ENCODE measurements at places on chromosomes 7 and 10.
A peak's percentile ranks its signal among the peaks of the same experiment; 100 is the strongest.

- DNase-seq: no peak
Observed at GRCh38 chr10:856416-857157, 74.9 kb downstream of the LARP4B start.

- no peak for DNase-seq
Observed at GRCh38 chr10:126090911-126091728, 194.8 kb downstream of the FANK1 start.

- no peak for DNase-seq
Observed at GRCh38 chr7:122847871-122848473, 38.3 kb downstream of the CADPS2 start.

GRCh38 chr7:25240896-25241295 lies 12.6 kb upstream of the NPVF start:
- no peak for DNase-seq

DNA sequence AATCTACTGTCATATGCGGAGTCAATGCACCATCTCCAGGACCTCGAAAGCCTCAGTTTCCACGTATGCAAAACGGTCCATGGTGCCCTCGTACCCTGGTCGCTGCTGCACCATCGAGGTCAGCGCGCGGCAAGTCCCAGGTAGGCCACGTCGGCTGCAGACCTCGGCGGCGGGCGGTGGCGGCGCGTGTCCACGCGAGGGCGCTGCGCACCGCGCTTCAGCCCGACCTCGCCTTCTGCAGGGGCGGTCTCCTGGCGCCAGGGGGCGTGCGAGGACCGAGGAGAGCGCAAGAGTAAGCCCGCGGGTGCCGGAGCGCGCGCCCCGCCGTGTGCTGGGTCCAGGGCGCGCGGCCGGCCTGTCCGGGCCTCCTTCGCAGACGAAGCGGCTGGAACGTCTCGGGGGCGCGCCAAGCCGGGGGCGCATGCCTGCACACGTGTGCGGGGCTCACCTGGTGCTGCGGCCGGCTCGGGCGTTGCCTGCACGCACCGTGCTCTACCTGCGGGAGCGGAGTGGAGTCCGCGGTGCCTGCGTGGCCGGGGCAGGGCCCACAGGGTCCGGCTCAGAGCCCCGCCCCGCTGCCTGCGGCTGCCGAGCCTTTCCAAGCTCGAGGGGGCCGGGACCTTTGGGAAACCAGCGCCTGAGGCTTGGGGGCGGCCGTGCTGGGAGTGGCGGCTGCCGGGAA lies 54.0 kb downstream of the GLRX3 start:
- DNase-seq: peak; percentile 80

- no peak for DNase-seq
Observed at GRCh38 chr10:101091546-101092290, 29.9 kb downstream of the KAZALD1 start.

- DNase-seq: no peak
Observed at GRCh38 chr7:6575281-6576023, 1.8 kb upstream of the ZDHHC4 start.

DNA sequence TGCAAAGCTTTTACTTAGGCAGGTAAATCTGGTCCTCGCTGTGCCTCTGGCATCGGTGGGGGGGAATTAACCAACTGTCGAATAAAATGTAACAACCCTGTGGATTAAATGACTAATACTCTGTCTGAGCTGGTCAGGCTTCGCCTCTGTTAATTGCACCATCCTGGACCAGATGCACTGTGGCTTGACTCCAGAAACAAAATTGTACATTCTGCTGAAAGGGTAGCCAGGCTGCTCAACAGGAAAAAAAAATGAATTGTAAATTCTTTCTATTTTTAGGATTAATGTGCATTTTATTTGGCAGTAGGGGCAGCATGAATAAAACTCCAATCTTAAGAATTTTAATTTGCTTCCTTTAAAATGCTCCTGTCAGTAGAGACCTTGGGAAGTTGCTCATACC lies 389.4 kb downstream of the SORCS1 start:
- no peak for DNase-seq

DNA sequence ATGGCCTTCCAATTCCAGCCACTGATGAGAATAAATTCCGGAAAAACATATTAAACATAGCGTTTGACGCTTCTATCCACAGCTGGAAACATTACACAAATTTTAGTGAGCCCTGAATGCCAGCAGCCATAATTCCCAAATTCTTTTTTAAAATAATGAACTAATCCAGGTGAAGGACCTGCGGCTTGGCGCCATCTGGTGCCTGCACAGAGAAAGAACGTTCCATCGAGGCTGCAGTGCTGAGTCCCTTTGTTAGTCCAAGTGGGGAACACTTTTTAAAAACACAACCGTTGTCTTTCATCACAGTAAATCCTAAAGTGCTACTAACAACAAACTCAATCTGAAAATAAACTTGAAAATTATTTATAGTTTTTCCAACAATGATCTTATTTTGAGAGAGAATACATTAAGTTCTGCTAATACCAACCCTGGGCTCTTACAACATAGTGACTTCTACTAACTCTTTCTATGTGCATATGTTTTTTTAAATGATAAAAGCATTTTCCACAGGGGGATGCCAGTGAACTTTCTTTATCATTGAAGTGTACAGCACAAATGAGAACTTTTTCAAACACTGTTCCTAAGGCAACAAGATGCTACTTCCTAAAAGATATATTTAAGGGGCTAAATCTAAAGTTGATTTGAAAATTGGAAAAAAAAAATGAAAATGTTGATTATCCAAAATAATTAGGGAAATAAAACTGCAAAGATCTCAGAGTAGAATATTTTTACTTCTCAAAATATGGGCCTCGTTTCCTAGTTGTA lies 166.9 kb upstream of the RNF32 start:
- no peak for DNase-seq

GRCh38 chr7:73978661-73979563 lies 49.1 kb upstream of the ELN start:
- DNase-seq: no peak

DNA sequence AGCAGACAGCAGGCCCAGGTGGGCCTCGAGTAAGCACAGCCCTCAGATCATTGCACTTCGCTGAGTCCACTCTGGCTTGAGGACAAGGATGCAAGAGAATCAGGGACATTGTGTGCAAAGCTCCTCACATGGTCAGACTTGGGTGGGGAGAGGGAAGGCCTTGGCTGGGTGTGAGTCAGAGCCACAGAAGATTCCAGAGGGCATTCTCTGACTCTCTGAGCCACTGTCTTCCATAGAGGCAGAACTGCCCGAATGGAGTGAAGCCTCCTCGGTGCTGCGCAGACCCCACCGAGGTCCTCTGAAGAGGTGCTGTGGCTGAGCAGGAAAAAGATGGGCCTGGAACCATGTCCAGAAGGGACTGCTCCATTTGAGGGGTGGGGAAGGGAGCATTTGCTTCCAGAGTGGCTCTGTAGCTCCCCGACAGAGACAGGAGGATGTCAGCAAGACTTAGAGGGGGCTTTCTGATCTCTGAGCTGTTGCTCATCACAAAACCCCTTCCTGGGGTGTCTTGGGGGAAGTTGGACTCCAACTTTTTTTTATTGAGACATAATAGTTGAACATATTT lies 120.8 kb downstream of the PTPN20 start:
- DNase-seq: no peak

DNA sequence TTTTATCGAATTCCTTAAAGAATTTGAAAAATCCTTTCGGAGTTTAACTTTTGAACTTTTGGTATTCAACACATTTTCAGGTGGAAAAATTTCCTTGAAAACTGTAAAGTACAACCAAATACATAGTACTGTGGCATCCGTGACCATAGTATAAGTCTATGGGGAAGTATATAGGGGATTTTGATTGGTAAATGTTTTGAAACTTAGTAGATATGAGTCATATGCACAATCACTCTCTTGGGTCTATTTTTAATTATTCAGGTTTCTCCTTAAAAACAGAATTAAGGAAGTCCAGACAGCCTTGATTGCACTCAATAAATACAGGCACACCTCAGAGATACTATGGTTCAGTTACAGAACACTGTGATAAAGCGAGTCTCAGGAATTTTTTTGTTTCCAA lies 64.2 kb downstream of the AVL9 start:
- no peak for DNase-seq

- DNase-seq: no peak
Observed at GRCh38 chr10:15201589-15202300, 33.3 kb upstream of the NMT2 start.

DNA sequence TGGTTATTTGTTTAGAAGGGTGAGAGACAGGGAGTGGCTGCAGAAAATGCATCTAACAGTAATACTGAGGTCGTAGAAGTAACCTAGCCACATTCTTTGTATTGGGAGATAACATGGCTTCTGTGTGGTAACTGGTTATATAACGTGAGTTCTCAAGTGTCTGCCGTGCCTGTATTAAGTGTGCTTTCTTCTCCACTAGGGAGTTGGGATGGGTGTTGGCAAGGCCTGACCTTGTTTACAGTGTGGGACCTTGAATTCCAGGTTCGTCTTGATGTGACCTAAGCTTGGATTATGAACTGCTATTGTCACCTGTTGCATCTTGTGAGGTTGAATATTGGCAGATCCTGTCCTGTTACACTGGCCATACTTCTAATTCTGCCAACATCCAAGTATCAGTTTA lies 145.3 kb upstream of the NAMPT start:
- DNase-seq: no peak

DNA sequence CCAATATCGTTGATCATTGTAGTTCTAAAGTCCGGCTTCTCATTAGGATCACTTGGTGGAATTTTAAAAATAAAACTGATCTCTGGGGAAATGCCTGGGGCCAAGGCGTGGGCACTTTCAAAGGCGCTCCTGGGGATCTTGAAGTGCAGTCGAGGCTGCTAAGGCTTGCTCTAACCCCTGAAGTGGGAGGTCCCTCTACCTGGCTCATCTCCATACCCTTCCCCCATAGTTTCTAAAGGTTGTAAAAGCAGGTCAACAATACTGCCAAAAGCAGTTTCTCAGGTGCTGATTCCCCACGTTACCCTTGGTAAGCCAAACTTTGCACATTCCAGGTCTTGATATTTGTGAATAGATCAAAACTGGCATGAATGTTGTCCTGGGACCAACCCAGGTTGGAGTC lies 79.0 kb upstream of the SP8 start:
- DNase-seq: no peak

DNA sequence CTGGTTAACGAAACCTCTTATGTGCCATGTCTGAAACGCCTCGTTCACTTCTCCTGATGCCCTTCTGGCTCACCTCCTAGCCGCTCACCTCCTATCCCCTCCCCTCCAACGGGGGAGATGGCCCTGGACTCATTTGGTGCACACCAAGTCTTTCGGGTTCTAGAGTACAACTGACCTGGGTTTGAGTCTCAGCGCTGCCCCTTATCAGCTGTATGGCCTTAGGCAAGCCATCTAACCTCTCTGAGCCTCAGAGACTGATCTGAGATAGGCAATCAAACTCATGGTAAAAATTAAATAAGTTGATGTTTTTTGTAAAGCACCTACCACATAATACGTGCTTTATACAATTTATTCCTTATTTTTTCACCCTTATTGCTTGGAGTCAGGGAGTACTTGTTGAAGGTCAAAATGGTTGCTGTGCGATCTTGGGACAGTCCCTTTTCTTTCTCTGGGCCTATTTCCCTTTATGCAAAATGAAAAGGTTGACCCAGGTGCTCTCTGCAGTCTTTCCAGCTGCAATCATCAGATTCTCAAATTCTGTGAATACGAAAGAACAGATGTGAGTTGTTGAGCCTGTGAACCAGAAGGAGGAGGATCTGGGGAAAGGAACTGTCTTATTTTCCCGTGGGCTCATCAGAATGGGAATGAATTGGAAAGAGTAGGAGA lies 31.2 kb upstream of the PLEKHA1 start:
- DNase-seq: no peak

- DNase-seq: no peak
Observed at GRCh38 chr7:114970308-114970707, 48.4 kb downstream of the MDFIC start.

DNA sequence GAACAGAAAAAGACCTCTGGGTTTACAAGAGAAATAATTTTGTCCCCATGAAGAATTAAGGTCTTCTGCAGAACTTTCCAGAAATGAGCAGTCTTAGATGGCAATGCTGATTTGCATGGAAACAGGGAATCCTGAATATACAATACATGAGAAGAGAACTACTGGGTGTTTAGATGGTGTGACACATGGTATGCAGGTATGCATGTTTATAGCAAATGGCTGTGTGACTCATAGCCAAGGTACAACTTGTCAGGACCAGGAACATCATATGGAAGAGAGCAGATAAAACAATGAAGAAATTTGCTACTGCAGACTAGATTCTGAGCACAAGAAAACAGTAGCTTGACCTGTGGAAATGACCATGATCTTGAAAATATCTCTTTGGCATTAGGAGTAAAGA lies 907.8 kb downstream of the GATA3 start:
- DNase-seq: no peak

- DNase-seq: no peak
Observed at GRCh38 chr7:157684157-157684908, 347.5 kb downstream of the DNAJB6 start.

- DNase-seq: no peak
Observed at GRCh38 chr10:12346707-12347106, 2.6 kb upstream of the CAMK1D start.

DNA sequence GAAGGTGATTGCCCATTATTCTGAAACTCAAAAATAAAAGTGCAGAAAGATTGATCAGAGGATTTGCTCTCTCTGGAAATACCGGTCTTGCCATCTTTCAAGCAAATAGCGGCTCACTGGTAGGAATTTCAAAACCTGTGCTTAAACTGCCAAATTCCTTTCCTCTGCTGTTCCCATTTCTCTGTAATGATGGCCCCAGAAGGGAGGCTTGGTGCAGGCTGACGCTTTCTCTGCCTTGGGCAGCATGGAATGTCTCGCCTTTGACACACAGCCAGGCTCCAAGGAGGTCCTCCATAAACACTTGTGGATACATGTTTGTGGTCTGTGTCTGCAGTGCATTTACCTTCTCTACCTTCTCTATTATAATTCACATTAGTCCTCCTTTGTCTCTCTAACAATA lies 146.8 kb downstream of the HIBADH start:
- no peak for DNase-seq

DNA sequence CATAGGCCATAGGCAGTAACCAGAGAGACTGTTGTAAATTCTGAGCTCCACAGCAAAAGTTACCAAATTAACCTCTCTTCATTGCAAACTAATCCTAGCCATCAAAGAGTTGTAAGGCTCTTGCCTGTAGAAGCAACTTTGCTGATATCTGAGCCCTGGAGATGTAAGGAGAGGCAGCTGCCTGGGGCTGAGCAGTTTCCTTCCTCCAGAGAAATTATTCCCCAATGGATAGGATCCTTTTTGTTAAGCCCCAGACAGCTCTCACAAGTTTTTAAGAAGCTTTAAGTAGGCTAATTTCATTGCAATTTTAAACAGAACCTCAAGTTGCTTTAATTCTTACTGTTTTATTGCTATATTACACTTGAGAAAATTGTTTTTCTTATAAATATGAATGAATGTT lies 211.1 kb downstream of the GALNT17 start:
- DNase-seq: no peak

DNA sequence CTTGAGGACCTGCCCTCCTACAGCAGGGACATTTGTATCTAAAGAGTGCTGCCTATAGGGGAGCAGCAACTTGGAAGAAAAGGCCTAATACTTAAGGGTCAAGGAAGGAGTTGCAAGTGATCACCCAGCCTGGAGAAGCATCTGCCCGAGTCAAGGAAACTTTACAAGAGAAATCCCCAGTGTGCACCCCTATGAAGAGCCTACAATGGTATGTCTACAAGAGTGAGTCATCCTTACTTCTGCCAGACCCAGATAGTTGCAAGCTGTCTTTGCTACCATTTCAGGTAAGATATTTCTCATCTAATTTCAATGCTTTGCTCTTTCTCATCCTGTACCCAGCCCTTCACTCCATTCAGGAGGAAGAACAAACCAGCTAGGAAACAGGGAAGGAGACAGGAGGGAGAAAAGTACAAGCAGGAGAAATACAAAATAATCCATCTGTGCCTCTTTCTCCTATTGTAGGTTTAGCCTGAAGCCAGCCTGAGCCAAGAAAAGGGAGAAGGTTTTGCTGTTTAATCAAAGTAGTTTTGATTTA lies 34.4 kb upstream of the AGR3 start:
- no peak for DNase-seq
